ENCODE measurements at places on chromosomes 3 and 15.

- no peak for DNase-seq
Observed at GRCh38 chr3:46989146-46989810, 9.8 kb downstream of the NBEAL2 start.

GRCh38 chr15:25345943-25346342 is 92.9 kb downstream of the UBE3A start:
- DNase-seq, result no peak

DNA sequence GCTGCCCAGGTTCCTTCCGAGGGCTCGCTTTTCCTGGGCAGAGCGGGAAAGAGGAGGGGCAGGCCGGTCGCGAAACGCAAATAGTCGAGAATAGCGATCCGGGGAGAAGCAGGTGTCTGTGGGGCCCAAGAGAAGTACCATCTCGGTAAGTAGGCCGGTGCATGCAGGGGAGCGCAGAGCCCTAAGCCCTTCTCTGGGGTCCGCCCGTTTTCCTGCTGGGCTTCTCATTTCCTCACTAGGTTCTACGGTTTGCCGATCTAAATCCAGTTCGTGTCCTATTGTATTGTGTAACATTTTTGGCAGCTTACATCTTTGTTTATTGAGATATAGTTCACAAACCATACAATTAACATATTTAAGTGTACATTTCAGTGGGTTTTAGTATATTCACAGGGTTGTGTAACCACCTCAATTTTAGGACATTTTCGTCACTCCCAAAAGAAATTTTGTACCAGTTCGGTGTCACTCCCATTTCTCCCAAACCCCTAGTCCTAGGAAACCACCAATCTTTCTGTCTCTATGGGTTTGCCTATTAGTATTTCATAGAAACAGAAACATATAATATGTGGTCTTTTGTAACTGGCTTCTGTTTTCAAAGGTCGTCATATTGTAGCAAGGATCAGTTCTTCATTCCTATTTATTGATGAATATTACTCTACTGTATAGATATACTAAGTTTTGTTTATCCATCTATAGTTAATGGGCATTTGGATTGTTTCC is 6.8 kb upstream of the TRIM69 start:
- DNase-seq, result no peak

DNA sequence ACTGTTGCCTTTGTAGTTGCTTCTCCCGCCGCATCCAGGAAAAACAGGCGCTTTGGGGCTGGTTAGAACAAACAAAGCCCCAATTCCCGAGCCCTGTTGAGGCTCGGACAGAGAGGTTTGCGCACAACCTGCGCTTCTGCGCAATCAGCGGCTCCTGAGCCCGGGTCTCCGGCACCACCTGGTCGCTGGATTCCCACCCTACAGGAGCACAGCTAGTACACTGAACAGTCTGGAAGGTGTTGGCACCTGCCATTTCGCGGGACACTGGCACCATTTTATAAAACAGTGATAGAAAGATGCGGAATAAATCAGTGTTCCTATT is 13.8 kb downstream of the ZIC4 start:
- DNase-seq, result no peak

DNA sequence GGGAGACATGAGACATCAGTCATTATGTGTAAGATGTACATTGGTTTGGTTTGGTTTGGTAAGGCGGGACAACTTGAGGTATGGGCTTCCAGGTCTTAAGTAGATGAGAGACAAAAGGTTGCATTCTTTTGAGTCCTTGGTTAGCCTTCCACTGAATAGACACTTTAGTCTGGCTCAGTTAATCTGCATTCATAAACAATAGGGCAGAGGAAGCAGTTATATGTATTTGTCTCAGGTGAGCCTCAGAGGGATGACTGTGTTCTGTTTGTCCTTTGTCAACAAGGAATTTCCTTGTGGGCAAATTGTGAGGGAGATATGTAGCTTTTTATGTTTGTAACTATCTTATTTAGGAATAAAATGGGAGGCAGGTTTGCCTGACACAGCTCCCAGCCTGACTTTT is 50.4 kb downstream of the TCF12 start:
- no peak for DNase-seq
